Activated T-helper 17 cell treated with anti-CD3 and anti-CD28 coated beads, Interleukin-2, amount 50 U/mL, for 72 hours (primary cell): ENCODE measurements at places on chromosomes 3 and 15. TPM values are rescaled to one million over a fixed set of nuclear protein-coding genes. Genes with fewer than 3 reads are reported as not detected.

DNA sequence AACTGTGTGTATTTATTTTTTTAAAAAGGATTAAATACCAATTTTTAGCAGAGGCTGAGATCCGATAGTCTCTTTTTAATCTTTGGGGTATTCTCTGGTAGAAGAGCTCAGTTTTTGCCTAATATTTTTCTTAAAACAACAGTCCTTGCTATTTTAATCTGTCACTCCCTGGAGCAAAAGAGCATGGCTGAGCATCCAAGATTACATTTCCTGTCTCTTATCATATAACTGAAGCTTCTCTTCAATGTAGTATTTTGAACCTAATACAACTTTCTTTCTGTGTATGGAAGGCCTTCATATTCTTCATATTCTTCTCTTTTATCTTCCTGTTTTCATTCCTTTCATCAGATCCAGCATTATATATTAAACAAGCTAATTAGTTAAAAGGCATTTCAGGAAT is 293.7 kb downstream of the NSUN3 start:
- ATAC-seq: no peak

DNA sequence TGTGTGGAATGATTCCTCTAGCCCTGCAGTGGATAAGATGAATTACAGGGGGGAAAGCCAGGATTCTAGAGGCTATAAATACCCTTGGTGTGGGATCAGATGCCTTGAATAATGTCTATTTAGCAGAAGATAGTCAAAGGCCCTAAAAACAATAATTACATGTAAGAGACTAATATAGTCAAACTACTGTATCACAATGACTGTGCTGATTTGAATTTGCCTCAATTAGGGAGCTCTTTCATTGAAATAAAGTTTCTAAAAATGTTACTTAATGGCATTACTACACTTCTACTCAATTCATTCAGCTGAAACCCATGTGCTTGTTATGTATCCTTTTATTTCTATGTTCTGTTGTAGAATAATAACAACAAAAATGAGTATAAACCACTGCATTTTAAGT is 915.6 kb downstream of the TUSC7 start:
- ATAC-seq: no peak

DNA sequence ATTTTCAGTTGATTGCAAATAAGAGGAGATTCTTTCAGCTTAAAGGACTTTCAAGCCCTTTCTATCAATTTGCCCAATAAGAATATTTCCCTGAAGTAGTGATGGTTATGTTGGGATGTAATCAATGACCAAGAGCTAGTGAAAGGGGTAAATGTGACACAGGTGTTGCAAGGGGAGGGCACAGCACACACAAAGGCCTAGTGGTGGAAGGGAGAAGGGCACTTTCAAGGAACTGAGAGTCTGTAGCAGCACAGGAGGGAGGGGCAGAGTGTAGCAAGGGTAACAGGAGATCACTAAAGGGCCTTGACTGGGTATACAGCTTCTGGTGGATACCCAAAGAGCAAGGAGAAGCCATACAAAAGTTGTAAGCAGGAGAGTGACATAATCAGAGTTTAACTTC is 217.8 kb upstream of the ARHGEF26 start:
- no peak for ATAC-seq

DNA sequence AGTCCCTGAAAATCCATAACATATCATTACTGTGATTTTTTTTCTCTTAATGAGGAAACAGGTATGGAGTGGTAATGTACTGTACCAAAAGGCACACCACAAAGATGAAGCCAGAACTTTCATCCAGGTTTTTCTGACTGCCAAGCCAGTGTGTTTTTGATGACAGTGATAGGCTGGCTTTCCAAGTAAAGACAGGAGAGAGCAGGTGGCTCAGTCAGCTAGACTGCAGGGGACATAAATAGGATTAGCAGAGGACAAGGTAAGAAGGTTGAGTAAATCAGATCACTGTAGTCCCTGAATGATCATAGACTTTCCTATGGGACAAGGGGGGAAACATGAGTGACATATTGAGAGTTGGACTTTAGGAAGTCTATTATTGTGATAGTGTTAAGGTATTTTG is 127.9 kb downstream of the GADL1 start:
- ATAC-seq: no peak

GRCh38 chr3:2659896-2660295 is 450.3 kb downstream of the IL5RA start:
- no peak for ATAC-seq

- ATAC-seq: peak; percentile 88
Observed at GRCh38 chr3:141243271-141243707, 11.7 kb downstream of the PXYLP1 start.

Gene LRRIQ4
- 0.13 TPM for total RNA-seq

Gene HMG20A
- total RNA-seq: 30.4 TPM

Gene CHRNA7
- not detected for total RNA-seq

Gene ARHGEF26
- 0.17 TPM for total RNA-seq

Gene CCR8
- 0.87 TPM for total RNA-seq

Gene LRTM1
- not detected for total RNA-seq

Gene ITIH4
- total RNA-seq: 12.8 TPM
